Stimulated activated CD4-positive, alpha-beta T cell treated with anti-CD3 and anti-CD28 coated beads, TNF-alpha, amount 100 ng/mL, for 24 hours (primary cell): ENCODE measurements at places on chromosomes 3 and 15.

DNA sequence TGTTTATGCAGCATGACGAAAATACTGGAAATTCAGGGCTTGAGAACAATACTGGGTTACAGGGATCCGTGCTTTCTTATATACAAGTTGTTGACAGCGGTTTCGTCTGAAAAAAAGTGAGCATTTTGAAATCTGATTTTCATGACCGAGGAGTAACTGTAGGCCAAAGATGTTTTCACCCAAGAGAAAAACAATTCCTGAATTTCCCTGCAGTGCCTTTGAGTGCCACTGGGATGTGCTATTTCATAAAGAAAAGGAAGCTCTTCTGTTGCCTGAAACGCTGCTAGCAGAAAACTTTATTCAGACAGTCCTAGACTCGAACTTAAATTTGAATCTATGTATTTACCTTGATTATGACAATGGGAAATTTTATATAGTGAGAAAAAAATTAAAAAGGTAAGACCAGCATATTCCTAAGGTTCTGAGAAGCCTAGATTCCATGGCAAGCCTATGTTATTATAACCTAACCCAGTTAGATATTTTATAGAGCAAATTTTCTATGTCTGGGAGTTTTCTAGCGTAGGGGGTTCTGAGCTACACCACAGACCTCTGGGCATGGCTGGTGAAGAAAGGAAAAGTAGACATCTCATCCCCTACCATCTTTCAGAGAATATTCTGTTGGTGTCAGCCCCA is 30.2 kb downstream of the KCNAB1 start:
- DNase-seq: no peak

- no peak for DNase-seq
These were observed 79.4 kb downstream of the RPLP1 start for GRCh38 chr15:69532066-69532465.

DNA sequence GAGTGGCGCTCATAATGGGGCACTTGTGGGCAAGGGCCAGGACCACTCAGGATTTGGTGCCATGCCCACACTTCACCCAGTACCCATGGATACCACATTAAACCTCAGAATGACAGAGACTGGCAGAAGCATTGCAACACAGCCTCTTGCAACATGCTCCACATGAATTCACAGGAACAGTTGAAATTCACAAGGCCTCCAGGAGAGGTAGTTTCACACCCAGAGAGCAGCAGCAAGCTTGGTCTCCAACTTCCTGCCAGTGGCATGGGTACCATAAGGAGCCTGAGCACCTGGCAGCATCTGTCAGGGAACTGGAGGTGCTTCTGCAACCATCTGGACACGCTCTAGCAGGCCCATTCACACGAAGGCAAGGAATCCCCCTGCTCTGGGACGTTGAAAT is 101.0 kb downstream of the OSBPL10 start:
- DNase-seq: no peak

DNA sequence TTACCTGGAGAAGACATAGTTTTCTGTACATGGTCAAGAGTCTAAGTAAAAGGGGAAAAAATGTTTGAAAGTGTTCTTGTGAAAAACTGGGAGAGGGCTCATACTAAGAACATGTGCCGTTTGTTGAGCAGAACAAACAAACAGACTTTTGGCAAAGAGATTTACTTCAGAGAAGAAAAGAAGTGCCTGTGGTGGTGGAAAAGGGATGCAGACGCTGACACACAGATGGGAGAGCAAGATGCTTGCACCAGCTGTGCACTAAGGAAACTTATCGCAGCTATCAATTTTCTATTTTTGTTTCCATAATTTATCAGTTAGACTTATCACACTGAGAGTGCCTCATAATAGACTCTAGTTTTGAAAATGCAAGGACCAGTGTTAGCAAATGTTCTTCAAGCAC is 259.6 kb upstream of the PDZRN3 start:
- DNase-seq: no peak

DNA sequence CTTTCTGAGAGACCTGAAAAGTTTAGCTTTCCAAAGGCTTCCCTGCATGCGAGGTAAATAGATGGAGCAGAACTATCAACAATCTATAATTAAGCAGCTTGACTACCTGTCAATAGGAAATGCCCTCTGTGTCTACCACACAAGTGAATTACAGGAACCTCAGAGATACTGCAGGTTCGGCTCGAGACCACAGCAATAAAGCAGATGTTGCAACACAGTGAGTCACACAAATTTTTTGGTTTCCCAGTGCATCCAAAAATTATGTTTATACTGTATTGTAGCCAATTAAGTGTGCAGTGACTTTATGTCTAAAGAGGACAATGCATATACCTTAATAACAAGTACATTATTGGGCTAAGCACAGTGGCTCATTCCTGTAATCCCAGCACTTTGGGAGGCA is 252.0 kb downstream of the UBE2E2 start:
- no peak for DNase-seq

- no peak for DNase-seq
These were observed 43.6 kb upstream of the CTSH start for GRCh38 chr15:78988361-78988911.

DNA sequence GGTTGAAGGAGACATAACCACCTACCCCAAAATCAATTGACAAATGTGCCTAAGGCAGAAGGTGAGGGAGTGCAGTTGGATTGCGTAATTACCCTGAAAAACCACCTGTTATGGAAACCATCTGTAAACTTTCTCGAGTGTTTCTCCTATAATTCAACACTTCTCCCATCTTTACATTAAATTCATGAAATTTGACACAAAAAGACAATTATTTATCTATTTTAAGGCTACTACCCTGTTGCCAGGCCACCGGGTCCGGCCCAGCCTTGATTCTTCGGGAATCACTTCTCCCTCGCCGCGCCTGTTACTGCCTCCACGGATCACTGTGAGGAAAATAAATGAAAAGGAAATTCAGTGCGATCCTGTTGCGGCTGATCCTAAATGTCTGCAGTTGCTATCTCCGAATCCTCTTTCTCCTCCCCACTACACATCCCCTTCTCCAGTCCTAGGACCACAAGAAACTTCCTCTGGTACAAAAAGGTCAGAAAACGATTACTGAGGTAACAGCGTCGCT is 646 bp downstream of the IQCB1 start:
- no peak for DNase-seq

GRCh38 chr3:45398178-45398577 is 9.8 kb downstream of the LARS2 start:
- no peak for DNase-seq

- no peak for DNase-seq
These were observed 198.6 kb upstream of the SLC2A2 start for GRCh38 chr3:171225165-171225564.

DNA sequence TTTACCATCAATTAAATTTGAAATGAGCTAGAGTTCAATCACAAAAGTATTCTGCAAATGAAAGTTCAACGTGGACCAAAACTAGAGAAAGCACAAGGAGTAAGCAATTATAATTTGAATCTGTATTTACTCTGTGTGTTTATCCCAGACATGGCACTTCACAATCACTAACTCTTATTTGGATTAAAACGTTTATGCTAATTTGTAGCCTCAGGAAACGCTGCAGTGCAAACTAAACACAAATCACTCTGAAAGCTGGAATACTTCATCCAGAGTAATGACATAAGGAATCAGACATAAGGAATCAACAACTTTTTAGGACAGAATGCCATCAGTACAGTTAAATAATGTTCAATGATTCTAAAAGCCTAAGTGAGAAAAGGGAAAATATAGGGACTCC is 18.5 kb downstream of the CEP152 start:
- DNase-seq: no peak

- DNase-seq: no peak
These were observed 100.6 kb upstream of the PLAAT1 start for GRCh38 chr3:193140381-193140780.

GRCh38 chr3:13124631-13125030 is 51.4 kb upstream of the IQSEC1 start:
- DNase-seq: no peak

- DNase-seq: peak; percentile 18
These were observed 72.2 kb downstream of the SMAD6 start for GRCh38 chr15:66774001-66774814.

- DNase-seq: no peak
These were observed 22.6 kb downstream of the C15orf39 start for GRCh38 chr15:75224281-75224680.

DNA sequence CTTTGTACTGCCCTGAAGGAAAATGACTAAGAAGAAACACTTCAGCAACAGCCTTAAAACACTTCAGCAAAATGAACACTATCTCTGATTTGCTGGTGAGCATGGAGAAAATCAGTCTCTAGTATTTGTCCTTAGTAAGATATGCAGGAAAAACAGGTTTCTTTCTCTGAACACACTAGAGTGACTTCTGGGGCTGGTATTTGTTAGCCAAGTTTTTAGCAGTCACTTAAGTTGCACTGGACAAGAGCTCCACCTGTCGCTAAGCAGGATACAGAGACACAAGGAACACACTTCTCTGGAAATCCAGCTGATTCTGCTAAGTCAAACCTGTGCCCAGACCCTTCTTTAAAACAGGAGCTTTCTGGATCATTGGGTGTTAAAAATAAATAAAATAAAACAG is 65.3 kb downstream of the CHAC1 start:
- DNase-seq: no peak

- no peak for DNase-seq
These were observed 19.9 kb downstream of the WNT7A start for GRCh38 chr3:13860001-13860400.

DNA sequence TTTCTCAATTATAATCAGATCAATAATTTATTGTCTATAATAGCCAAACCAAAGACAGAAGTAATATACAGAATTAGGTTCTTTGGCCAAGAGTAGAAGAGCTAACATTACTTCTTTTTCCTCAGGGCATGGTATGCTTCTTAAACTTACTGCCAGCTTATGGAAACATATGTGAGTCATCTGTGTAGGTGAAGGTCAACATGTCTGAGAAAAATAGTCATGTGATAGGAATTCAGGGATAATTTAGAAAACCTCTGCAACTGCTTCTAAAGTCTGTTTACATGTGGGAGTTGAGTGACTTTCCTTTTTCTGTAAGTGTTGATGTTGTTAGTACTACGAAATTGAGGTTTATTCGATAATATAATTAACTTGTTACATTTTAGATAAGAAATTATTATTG is 19.2 kb upstream of the MAP6D1 start:
- DNase-seq: no peak

GRCh38 chr3:119534296-119534695 is 25.1 kb downstream of the CD80 start:
- DNase-seq: no peak

GRCh38 chr15:70024521-70024920 is 73.2 kb downstream of the TLE3 start:
- DNase-seq: no peak

- DNase-seq: no peak
These were observed 700.1 kb downstream of the NLGN1 start for GRCh38 chr3:174097686-174098085.

- DNase-seq: no peak
These were observed 90.4 kb downstream of the ATG7 start for GRCh38 chr3:11362600-11362999.

- no peak for DNase-seq
These were observed 7.7 kb upstream of the GRAMD2A start for GRCh38 chr15:72205273-72205672.

- no peak for DNase-seq
These were observed 28.9 kb downstream of the CLEC3B start for GRCh38 chr3:45055032-45055410.

- DNase-seq: no peak
These were observed 54.5 kb downstream of the KIF9 start for GRCh38 chr3:47228088-47228487.

DNA sequence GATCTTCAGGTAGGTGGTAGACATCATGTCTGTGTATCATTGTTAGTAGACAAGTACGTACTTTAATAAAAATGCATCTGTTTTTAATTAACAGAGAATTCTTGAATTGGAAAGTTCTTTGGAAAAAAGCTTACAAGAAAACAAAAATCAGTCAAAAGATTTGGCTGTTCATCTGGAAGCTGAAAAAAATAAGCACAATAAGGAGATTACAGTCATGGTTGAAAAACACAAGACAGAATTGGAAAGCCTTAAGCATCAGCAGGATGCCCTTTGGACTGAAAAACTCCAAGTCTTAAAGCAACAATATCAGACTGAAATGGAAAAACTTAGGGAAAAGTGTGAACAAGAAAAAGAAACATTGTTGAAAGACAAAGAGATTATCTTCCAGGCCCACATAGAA is 149.1 kb upstream of the LRRFIP2 start:
- no peak for DNase-seq

DNA sequence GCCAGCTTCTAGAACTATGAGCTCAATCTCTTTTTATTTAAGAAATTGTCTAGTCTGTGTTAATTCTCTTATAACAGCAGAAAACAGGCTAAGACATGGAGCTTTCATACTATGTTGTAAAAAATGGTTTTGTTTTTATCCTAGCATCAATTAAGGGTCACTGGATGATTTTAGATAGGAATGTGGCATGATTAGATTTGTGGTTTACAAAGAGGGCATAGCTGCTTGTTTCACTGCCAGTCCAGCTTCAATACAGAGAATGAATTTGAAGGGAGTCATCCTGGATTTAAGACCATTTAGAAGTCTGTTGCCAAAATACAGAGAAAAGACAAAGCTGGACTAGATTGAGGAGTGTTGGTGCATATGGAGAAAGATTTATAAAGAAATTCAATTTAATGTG is 532.6 kb upstream of the CCDC54 start:
- no peak for DNase-seq

DNA sequence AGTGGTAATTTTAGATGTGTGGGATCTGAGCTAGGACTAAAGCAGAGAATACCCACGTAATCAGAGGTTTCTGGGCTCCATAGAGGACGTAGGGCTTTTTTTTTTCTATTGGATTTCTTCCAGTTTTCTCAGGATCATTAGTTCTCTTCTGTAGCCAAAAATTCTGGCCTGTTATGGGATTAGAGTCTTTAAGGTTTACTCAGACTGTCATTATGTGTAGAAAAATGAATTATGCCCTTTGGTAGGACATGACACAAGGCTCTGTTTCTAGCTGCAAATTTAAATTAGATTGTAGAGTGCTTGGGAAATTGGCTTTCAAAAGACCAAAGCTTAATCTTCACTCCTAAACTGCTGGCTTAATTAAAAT is 1.9 kb downstream of the SETD5 start:
- no peak for DNase-seq

GRCh38 chr15:58167095-58167691 is 29.0 kb downstream of the AQP9 start:
- no peak for DNase-seq

GRCh38 chr3:103693831-103694230 is 1259.0 kb downstream of the ZPLD1 start:
- DNase-seq: no peak
